Mucosa of descending colon (tissue), 3 donors: ENCODE measurements at places on chromosomes 11 and 22. TPM values are rescaled to one million over a fixed set of nuclear protein-coding genes. Genes with fewer than 3 reads are reported as not detected.

GRCh38 chr11:75571625-75572024, 9.6 kb downstream of the SERPINH1 start:
- DNase-seq: no peak

DNA sequence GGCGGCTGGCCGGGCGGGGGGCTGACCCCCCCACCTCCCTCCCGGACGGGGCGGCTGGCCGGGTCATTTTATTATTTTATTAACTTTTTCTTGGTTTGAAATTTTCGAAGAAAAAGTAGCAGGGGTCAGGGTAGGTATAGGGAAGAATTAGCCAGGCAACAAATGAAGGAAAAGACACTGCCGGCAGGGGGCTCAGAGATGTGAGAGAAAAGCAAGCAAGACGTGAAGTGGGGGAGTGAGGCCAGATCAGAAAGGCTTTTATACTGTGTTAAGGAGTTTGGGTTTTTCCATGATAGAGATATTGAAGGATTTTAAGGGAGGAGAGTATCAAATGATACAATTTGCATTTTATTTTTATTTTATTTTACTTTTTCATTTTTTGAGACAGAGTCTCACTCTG, 19.0 kb downstream of the RNF214 start:
- no peak for DNase-seq

- no peak for DNase-seq
Observed at GRCh38 chr11:61541598-61541997, 33.0 kb downstream of the LRRC10B start.

DNA sequence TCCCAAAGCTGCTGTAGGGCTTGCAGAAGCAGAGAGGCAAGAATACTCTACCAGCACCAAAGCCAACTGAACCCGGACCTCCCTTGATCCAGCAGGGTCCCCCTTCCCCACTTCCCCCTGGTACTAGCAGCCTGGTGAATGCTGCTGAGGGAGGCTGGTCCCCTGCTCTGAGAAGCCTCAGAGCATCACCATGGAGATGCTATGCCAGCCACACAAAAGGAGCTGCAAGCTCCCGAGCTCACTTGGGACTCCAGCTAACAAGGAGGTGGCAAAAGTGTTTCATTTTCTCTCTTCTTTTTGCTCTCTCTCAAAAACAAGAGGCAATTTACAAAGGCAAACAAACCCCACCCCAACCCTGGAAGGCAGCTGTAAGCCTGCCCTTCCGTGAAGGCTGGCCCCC, 509.8 kb downstream of the BUD13 start:
- DNase-seq: no peak

Gene LDHA
- total RNA-seq: 462 TPM

- DNase-seq: no peak
Observed at GRCh38 chr11:46386674-46387073, 4.9 kb downstream of the CHRM4 start.

- DNase-seq: peak; percentile 45
Observed at GRCh38 chr11:73350908-73351636, 25.1 kb upstream of the RELT start.

GRCh38 chr22:31477329-31477728, 12.3 kb downstream of the EIF4ENIF1 start:
- no peak for DNase-seq

GRCh38 chr11:130599073-130599654, 150.7 kb downstream of the ADAMTS15 start:
- no peak for DNase-seq

DNA sequence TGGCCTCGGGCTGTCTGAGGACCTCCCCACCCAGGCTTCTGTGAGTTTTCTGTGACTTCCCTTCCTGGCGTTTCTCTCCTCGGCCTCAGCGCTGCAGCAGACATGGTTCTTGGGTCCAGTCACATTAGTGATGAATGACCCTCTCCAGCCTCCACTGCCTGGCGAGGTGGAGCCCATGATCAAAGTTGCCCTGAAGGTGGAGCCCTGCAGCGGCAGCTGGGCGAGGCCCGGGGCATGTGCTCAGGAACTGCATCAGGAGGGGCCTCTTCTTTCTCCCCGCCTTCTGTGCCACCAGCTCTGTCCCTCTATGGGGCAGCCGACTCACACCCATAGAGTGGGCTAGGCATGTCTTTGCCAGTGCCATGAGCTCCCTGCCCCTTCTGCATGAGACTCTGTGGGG, 1079.7 kb downstream of the TBC1D22A start:
- DNase-seq: no peak

Gene MUC6
- not detected for total RNA-seq

Gene KRTAP5-9
- total RNA-seq: 1.4 TPM

Gene ATG2A
- total RNA-seq: 36.6 TPM

- DNase-seq: no peak
Observed at GRCh38 chr11:110645253-110645652, 67.0 kb downstream of the ARHGAP20 start.

Gene TEX54
- not detected for total RNA-seq

Gene RAG2
- not detected for total RNA-seq

- no peak for DNase-seq
Observed at GRCh38 chr11:23590596-23591308, 730.5 kb upstream of the CCDC179 start.

Gene SLC22A24
- total RNA-seq: not detected

- no peak for DNase-seq
Observed at GRCh38 chr11:106840947-106841346, 177.3 kb downstream of the GUCY1A2 start.

- DNase-seq: peak; percentile 51
Observed at GRCh38 chr11:111777094-111778046, 11.2 kb upstream of the PPP2R1B start.
